ENCODE measurements at places on chromosomes 12 and 14.

- no peak for DNase-seq
Observed at GRCh38 chr12:4552191-4552590, 9.8 kb upstream of the DYRK4 start.

DNA sequence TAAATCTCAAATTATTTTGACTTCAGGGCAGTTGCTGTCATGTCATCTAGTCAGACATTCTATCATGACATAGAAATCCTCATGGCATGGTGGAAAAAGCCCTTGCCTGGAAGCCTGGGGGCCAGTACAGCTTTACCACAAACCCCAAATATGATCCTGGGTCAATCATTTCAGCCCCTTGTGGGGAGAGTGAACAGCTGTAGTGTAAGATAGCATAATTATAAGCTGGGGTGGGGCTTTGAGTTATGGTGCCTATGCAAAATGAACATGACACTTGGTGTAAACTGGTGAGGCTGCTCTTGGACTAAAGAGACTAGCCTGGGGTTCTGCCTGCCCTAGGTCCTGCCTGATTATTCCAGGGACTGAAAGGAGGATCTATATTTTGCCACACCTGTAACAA is 207.7 kb upstream of the DDHD1 start:
- no peak for DNase-seq

DNA sequence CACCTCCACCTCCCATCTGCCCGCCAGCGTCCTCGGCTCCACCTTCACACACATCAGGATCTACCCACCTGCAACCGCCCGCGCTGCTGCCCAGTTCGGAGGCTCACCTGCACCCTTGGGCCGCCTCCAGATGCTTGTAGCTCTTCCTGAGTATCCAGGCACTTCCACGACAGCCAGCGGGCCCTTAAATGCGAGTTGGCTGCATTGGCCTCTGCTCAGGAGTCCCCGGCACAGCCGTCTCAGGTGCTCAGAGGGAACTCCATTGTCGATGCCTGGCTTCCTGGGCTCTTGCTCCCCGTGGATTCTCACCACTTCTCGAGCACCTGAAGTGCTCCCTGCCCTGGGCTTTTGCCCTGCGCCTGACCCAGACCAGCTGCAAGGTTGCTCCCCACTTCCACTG is 21.9 kb upstream of the CDCA4 start:
- DNase-seq, result no peak

- no peak for DNase-seq
Observed at GRCh38 chr12:115404761-115405470, 720.9 kb upstream of the TBX3 start.

DNA sequence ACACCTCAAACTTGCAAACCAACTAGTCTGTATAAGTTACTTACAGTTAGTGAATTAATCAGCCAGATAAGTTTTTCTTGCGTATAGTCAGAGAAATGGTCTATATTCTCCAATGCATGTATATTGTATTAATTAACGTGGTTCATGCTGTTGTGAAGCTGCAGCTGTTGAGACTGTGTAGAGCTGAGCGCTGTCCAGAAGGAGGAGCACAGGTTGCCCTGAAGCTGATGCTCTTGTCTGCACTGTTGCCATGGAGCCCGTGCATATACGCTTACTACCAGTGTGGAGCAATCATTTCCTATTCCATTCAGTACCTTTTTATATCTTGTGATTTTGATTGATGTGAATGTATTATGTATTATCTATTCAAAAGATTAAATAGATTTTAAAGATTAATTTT is 74.3 kb upstream of the ARID2 start:
- DNase-seq, result peak; percentile 70

GRCh38 chr12:15629761-15630160 is 159.4 kb downstream of the EPS8 start:
- no peak for DNase-seq

All from activated naive CD4-positive, alpha-beta T cell treated with anti-CD3 and anti-CD28 coated beads for 36 hours (primary cell).